ENCODE measurements at places on chromosomes 11 and 22.

GRCh38 chr22:49405590-49405989 lies 422.1 kb downstream of the BRD1 start:
- no peak for DNase-seq

DNA sequence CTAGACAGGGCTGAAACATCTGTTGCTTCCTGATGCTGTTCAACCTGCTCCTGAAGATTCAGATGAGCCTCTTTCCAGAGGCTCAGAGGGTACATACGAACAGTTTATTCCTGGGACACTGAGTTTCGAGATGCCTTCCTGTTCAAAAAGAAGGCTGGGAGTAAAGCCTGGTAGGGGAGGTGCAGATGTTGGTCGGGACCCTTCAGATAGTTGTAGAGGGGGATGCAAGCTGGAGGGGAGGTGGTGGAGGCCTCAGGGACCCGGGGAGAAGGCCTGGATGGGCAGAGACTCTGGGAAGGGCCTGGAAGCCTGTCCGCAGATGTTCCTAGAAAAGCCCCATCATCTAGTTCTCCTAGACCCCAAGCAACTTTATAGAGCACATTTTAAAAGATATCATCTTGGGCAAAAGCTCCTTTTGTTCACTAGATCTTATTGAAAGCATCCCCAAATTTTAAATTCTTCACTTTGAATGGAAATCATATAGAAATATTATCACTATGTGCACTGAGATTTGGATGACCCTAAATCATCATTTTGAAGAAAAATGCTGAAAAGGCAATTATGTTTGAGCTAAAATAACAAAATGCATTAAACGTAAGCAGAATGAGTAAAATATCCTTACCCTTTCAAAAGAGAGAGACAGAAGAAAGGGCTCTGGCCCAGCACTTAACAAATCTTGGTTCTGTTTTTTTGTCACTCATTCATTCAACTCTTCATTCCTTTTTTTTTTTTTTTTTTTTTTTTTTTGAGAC lies 41.2 kb downstream of the RTL6 start:
- DNase-seq: no peak

DNA sequence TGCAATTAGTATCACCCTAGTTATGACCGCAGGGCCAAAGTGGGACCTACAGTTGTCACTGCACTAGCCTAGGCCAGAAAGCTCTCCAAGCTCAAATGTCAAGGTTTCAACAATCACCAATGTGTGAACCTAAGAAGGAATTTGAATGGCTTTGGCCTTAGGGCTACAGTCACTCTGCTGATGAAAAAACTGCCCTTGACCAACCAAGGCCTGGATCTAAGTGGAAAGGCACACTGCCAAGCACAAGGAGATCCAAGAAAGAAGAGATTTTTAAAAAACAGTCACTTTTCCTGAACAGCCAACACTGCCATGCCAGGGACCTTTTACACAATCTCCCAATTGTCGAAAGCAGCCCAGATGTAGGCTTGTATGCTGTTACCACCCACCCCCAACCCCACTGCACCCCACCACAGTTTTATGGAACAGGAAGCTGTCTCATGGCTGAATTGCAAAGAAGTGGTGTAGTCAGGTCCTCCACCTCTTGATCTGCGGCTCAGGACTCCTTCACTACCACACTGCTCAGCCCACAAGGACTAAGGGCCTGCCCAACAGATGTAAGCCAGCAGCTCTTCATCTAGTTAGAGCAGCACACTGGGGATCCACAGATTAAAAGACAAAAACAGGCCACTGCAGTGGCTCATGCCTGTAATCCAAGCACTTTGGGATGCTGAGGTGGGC lies 32.9 kb downstream of the SMCO4 start:
- DNase-seq: no peak

DNA sequence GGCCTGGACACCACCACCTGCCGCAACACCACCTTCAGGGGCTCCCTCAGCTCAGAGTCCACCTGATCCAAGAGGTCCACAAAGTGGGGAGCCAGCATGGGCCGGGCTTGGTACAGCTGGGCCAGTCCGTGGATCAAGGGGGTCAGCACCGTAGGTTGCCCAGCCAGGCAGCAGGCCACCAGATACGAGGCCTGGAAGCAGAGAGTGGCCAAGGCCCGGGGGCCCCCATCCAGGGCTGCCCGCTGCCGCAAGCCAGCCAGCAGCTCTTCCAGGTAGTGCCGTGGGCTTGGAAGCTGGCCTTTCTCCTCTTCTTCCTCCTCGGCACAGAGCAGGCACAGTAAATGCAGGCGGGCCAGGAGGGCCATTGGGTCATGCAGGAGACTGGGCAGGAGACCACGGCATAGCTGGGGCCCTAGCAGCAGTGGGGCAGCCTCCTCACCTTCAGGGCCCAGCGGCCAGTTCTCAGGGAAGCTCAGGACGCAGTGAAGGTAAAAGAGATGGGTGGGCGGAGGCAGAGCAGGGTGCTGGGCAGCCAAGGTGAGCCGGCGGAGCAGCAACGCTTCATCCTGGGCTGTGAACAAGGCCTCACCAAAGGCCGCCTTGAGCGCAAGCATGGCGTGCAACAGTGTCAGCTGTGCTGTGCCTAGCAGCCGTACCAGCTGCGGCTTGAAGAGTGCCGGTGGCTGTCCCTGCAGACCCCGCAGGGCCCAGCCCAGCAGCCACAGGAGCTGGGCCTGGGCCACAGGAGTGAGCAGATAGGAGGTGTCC lies 1.7 kb downstream of the AP5B1 start:
- no peak for DNase-seq

- DNase-seq: no peak
These were observed 8.2 kb downstream of the STX5 start for GRCh38 chr11:62823677-62824076.
